ENCODE measurements at places on chromosomes 5 and 9.

GRCh38 chr9:20144197-20144596 lies 355.4 kb upstream of the SLC24A2 start:
- no peak for DNase-seq

- no peak for DNase-seq
Measured at GRCh38 chr9:87667164-87667738, 58.7 kb upstream of the CTSL start.

DNA sequence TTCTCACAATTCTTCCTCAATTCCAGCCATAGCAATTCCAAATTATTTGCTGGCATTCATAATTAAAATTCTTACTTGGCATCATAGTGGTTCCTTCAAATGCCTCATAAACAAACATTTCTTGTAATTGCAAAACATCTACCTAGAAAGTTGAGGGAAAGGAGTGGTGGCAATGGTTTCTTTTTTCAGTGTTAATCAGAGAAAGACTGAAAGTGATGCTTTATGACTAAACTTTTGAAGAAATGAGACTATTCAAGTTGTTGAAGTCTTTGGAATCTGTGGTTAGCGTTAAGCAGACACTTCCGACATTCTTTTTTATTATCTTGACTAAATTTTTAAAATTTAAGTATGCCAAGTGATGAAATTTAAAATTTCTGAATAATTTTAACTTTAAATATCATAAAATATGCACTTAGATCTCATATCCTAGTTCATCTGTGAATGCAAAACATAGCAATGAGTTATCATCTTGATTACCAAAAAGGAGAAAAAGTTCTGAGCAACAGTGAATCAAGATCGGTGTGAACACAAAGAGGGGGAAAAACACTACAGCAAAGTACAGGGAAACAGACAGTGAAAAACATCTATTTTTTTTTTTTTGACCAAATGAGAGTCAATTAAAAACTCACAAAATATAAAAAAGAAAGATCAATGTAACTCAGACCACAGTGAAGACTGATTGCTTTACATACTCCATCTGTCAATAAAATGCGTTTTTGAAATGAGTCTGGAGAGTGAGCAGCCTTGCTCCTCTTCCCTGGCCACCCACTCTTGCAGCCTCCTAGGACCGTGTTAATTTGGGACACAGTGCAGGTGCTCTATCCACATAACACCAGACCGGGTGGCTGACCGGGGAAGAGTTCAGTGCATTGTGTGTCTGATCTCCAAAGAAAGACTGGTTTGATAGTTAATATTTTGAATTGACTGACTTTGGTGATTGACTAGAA lies 20.6 kb upstream of the IL7R start:
- DNase-seq: no peak

- DNase-seq: peak; percentile 37
Measured at GRCh38 chr9:138073808-138074207, 196.2 kb downstream of the CACNA1B start.

- DNase-seq: no peak
Measured at GRCh38 chr9:76092572-76092971, 202.1 kb downstream of the PCSK5 start.

GRCh38 chr9:113543296-113543981 lies 79.9 kb downstream of the RGS3 start:
- DNase-seq: no peak

DNA sequence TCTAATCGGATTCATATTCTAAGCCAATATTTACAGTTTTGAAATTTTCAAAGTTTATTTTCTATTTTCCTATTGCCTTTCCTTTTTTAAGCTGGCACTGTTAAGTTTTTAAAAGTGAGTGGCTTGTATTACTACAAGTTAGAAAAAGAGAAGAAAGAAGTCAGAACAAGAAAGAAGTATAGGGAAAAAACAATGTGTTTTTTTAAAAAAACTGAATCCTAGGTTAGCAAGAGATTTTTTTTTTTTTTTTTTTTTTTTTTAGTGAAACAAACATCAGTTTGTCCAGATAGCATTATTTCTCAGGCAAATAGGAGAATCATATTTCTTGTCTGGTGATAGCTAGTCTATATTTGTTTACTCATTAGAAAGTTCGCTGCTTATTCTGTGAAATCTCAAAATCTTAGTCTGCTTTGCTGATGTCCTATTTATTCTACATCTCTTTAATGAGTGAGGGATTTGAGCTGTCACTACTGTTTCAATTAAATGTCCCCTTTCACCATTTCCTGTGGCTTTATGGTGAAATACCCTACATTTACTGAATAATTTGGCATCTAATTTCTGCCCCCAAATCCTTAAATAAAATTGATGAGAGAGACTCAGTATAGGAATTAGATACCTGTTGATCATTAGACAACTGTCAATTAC lies 19.1 kb upstream of the LMNB1 start:
- DNase-seq: no peak

- DNase-seq: no peak
Measured at GRCh38 chr5:180296771-180297170, 4.9 kb upstream of the MAPK9 start.

DNA sequence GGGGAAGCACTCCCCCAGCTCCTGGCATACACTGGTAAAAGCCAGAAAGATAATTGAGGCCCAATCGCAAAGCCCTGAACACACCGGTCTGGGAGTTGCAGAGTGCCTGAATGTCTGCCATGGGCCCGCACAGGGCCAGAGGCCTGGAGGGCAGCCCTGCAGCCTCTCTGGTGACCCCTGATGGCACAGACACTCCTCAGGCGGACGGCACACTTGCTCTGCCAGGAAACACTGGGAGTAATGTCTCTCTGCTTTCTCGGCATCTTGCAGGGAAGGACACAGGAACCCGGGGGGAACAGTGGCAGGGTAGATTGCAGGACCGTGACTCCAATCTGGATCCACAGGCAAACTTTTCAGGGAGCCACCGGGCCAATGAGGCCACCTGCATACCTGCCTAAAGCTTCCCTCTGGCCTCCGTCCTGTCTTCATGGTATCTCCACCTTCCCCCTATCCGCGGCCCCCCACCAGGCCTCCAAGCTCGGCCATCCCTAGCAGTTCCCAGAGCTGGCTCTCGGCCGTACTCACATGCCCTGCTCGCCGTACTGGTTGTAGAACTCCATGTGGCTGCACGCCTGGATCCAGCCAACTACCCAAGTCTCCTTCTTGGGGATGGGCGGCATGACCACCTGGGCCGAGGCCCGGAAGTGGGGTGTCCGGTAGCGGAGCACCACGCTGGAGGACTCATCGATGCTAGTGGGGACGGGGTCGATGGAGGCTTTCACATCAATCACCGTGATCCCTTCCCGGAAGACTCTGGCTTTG lies 797 bp downstream of the FAM78A start:
- DNase-seq: no peak

DNA sequence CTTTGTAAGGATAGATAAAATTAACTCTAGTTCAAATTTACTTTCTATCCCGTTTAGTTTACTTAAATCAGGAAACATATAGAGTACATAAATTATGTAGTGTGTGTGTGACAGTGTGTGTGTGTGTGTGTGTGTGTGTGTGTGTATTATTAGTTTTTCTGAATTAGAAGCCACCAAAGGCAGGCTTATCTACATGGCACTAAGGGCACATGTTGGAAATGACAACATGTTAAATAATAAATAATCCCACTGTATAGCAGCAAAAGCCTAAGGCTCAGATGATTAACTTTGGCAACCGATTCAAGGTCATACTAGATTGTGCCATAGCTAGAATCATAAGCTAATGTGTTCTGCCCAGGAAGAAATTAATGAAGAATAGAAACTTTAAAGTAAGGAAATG lies 54.6 kb downstream of the MEGF9 start:
- DNase-seq: no peak

- DNase-seq: no peak
Measured at GRCh38 chr5:67643536-67643935, 446.9 kb upstream of the CD180 start.

- no peak for DNase-seq
Measured at GRCh38 chr5:32687499-32687831, 23.7 kb upstream of the NPR3 start.

GRCh38 chr9:125460883-125461635 lies 199.4 kb downstream of the GAPVD1 start:
- no peak for DNase-seq

DNA sequence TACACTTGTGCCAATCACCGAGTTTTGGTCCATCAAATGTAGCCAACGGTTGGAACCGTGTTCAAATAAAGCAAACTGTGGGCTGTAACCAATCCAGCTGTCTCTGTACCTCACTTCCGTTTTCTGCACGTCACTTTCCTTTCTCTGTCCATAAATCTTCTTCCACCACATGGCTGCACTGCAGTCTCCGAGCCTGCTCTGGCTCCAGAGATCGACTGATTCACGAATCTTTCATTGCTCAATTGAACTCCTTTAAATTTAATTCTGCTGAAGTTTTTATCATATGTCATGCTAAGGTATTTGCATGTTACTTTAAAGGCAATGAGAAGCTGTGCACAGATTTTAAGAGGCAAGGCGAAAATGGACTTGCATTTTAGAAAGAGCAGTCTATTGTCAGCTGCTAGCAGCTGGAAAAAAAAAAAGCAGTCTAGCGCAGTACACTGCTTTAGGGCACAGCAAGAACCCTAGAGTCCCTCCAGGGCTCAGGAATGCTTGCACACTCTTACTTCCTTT lies 13.2 kb downstream of the TTC39B start:
- DNase-seq: no peak

DNA sequence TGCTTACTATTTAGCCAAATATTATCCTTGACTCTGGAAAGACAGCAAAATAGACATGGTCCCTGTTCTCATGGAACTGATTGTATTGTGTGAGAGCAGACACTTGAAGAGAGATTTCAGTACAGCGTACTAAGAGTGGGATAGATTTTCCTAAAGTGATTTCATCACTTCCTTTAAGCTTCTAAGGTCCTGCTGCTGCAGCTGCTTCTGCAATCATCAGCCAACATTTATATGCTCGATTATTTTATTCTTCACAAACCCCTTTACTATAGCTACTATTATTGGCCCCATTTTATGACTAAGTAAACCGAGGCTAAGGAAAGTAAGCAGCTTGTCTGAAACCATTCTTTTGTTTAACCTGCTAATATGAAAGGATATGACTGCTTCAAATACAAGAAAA lies 137.7 kb downstream of the SPATA31D1 start:
- DNase-seq: no peak

- no peak for DNase-seq
Measured at GRCh38 chr5:173703466-173703865, 87.0 kb upstream of the BOD1 start.

- no peak for DNase-seq
Measured at GRCh38 chr5:174338185-174339010, 292.9 kb downstream of the NSG2 start.

- no peak for DNase-seq
Measured at GRCh38 chr5:65243161-65243560, 238.6 kb downstream of the ADAMTS6 start.

DNA sequence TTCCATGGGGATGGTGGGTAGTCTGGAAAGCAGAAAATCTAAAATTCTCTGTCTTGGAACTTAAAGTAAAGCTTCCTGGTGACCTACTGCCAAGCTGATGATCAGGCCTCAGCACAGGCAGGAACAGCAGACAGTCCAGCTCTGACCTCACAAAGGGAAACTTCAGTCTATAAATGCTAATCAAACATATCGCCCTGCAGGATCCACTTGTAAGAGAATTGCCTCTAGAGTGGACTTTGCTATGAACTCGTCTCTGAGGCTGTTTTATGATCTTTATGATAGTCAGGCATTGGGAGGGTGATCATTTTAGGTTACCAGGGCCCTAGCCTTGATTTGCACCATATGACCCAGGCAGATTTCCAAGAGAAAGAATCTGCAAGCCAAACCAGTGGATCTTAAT lies 67.6 kb upstream of the SELENOP start:
- DNase-seq: no peak

GRCh38 chr9:132037458-132037857 lies 42.2 kb downstream of the MED27 start:
- DNase-seq: no peak

DNA sequence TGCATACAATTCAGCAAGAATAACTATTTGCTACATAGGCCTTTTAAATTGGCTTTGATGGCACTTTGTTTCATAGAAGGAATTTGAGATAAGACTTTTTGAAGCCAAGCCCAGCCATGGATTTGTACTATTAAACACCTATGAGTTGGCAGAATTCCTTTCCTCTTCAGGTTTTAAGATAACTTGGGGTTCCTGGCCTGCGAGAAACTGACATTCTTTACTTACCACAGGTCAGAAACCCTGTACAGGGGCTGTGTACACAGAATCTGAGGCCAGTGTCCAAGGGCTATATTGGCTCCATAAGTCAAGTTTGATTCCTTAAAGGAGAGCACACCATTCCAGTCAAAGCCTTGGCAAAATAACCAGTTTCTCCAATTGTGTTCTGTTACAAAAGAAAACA lies 10.8 kb upstream of the BTNL3 start:
- DNase-seq: no peak

DNA sequence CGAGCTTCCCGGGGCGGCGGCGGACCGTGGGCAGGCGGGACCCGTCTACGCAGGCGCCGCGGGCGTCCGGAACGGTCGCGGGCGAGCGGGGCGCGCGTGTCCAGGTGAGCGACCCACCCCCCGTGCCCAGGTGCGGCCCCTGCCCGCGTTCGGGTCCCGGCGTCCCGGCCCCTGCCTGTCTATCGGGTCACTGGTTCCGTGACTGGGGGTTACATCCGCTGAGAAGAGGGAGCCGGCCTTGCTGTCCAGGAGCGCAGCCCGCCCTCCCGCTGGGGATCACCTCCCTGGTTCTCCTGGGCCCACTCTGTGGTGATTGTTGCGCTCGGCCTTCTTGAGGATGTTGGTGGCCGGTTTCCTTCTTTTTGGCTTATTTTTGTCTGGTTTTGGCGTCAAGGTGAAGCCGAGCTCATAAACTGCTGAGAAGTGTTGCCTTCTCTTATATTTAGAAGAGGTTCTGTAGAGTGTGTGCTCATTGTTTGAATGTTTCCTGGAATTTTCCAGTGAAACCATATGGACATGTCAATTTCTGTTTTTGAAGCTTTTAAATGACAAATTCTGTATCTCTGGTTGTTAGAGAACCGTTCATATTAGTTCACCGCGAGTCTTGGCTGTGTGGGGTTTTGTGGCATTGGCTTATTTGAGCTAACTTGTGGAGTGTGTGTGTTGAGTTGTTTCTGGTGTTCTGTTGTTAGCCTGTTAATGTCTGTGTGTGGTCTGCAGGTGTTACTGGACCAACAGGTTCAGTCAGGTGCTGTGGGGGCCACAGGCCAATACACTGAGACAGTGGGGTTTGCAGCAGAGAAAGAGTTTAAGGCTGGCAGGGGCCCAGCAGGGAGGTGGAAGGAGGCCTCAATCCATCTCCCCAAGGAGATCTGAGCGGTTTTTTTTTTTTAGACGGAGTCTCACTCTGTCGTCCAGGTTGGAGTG lies 621 bp downstream of the CEP72 start:
- no peak for DNase-seq

DNA sequence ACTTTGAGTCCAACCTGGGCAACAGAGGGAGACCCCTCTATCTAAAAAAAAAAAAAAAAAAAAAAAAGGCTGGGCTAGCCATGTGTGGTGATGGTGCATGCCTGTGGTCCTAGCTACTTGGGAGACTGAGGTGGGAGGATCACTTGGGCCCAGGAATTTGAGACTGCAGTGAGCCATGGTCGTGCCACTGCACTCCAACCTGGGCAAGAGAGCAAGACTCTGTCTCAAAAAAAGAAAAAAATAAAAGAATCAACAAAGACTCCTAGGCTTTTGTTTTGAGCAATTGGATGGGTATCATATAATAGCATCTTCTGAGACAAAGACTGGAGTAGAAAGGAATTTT lies 481.7 kb upstream of the PAPPA start:
- no peak for DNase-seq

All from breast epithelium (tissue), 4 donors.